T follicular helper cell (primary cell): ENCODE measurements at places on chromosomes 7 and 10.

DNA sequence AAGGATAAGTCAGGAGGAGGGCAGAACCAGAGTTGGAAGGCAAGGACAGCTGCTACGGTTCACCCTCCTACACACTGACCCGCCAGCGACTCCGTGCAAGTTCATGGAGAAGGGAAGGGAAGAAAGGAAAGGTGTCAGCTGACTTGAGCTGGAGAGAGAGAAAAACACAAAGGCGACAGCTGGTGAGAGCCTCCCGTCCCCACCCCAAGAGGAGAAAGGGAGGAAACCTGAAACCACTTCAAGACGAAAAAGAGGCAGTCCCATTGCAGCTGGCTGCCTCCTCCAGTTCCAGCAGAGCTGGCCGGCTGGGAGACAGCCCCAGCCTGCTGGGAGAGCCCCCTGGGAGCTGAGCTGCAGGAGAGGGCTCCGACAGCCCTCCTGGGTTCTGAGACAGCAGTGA lies 75.2 kb downstream of the PARD3 start:
- DNase-seq: no peak

DNA sequence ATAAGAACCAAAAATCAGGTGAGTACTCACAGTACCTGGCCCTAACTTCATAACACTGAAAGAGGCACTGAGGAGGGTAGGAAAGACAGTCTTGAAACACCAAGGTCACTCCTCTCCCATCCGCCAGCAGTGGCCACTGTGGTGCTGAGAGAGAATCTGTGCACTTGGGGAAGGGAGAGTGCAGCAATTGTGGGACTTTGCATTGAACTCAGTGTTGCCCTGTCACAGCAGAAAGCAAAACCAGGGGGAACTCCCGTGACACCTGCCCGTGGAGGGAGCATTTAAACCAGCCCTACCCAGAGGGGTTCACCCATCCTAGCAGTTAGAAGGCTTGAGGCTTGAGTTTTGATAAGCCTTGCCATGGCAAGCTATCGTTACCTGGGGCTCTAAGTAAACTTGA lies 35.2 kb upstream of the MAP3K8 start:
- no peak for DNase-seq

DNA sequence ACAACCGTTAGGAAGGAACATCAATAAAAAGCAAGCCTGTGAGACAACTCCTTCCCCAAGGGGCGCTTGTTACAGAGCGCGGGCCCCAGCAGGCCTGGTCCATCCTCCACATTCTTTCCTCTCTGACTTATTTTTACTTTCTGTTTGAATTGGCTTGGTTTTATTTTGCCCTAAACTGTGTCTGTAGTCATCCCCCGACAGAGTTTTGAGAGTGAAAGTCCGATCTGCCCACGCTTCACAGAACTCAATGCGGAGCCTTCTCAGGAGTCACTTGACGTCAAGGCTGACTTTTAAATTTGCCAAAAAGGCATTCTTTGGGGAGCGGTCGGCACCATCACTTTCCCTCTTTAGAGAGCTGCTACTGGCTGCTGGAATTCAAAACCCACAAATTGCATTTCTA lies 150.1 kb upstream of the KLF6 start:
- peak; percentile 6 for DNase-seq

- DNase-seq: no peak
Observed at GRCh38 chr10:32629910-32630309, 184.0 kb downstream of the CCDC7 start.

DNA sequence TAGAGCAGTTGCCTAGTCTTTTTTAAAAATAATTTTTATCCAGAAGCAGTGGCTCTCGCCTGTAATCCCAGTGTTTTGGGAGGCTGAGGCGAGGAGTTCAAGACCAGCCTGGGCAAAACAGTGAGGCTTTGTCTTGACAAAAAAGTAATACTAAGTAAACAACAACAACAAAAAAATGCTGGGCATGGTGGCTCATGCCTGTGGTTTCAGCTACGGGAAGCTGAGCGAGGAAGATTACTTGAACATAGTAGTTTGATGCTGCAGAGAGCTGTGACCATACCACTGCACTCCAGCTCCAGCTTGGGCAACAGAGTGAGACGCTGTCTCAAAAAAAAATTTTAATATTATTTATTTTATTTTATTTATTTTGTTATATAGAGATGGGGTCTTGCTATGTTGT lies 31.3 kb upstream of the TPST1 start:
- no peak for DNase-seq

DNA sequence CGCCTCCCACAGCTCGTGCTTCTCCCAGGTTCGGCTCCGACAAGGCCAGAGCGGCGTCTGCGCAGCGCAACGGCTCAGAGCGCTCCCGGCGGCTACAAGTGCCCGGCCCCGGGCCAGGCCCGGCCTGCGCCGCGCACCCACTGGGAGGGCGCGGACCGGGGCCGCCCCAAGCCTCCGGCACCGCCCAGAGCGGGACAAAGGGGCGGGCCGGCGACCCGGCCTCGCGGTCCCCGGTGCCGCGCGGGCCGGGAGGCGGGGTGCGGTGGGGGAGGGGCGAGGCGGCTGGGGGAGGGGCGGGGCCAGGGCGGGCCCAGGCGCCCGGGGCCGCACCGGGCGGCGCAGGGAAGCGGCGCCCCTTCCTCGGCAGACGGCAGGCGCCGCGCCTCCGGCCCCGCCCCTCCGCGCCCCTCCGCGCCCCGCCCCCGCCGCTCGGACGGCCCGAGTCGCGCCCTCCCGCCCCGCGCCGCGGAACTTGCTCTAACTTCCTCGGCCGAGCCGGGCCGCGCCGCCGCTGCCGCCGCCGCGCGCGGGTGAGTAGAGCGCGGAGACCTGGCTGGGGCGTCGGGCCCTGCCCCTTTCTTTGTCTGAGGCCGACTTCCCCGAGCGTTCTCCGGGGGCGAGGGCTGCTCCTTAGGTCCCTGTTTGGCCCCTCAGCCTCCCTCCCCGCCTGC lies at the start of gene TSPAN14:
TSS of gene TSPAN14 (plus strand) at position 469 of the 671 bp plus-strand sequence. CDS start 34,924 bp downstream, outside the sequence.
- peak; percentile 54 for DNase-seq

- no peak for DNase-seq
Observed at GRCh38 chr7:74355091-74355490, 65.9 kb downstream of the CLIP2 start.

DNA sequence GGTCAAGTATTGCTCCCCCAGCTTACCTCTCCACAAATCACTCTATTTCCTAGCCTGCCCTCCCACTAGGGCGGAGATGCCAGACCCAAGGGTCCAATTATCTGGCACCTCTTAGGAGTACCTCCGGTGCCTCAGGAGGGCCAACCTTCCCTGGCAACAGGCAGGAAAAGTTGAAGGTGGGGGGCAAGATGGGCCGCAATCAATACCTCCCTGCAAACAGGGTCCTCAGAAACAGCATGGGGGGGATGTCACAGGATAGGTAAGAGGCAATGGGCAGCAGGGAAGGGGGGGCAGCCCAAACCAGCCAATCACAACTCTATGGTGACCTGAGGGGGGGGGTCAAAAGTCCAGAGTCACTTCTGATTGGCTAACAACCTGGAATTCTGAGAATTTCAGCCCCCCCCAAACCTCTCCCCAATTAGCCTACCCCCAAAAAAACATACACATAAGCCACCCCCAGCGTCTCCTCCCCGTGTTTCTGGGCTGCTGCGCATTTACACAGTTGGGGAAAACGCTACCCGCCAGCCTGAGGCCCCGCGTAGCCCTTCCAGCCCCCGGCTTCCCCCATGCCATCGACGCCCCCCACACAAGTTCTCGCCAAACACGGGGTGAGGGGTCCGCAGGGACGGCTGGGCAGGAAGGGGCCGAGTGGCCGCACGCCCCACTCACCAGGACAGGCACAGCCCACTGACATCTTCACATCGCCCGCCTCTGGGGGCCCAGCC lies 589 bp downstream of the LDB1 start:
- no peak for DNase-seq

DNA sequence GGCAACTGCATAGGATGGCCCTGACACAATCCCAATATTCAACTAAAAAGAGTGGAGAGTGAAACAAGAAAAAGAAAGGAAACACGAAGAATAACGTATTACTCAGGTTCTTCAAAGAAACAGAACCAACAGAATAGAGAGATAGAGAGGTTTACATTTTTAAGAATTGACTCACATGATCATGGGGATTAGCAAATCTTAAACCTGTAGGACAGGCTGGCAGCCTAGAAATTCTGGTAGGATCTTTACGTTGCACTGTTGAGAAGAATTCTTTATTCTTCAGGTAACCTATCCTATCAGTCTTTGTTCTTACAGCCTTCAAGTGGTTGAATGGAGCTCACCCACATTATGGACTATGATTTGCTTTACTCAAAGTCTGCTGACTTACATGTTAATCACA lies 103.9 kb downstream of the AASS start:
- DNase-seq: no peak
